ENCODE measurements at places on chromosomes 5 and 9.

- no peak for DNase-seq
Measured at GRCh38 chr5:103422756-103423155, 139.8 kb downstream of the NUDT12 start.

DNA sequence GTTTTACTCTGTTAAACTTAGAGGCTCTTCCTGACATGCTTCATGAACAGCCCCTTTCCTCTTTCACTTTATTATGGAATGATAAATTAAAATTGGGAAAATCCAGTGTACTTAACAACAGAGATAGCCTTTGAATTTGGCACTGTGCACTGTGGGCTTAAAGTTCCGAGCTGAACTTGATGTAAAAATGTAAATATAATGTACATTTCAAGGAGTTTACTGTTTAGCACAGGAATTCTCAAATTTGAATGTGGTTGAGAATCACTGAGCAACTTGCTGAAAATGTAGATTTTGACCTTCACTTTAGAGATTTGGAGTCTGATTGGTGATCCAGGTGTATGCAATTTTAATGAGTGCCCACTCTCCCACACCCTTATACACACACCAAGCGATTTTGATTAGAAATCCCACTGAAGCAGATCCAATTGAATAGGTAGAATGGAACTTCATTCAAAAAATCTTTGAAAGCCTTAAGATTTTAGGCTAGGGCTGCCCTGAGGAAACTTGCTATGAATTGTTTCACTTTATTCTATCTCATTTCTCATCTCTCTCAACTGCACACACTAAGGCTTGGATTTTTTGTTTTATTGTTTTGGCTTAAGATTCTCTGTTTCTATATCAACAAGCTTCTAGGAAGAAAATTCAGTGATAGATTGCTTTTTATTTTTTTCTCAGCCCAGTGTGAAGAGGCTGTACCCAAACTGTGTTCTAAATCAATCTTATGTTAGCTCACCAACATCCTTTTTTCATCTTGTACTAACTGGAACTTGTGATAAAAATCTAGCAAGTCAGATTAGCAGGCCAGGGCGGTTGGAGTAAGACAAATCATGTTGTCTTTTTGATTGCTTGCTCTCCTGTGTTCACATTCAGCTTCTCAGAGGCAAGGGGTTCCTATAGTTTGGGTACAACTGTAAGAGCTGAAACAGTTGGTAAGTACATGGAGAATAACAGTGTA lies 22.9 kb downstream of the NUDT12 start:
- DNase-seq: no peak

- no peak for DNase-seq
Measured at GRCh38 chr5:66661149-66661548, 65.0 kb downstream of the MAST4 start.

- DNase-seq: peak; percentile 79
Measured at GRCh38 chr9:121651295-121652020, at the start of gene DAB2IP. DAB2IP (plus strand) TSS chr9:121651634; CDS start chr9:121651776, 142 bp downstream.

- peak; percentile 15 for DNase-seq
Measured at GRCh38 chr5:141135030-141135717, at the start of gene PCDHB5. PCDHB5 (plus strand) TSS chr5:141135206; CDS start chr5:141135435, 229 bp downstream.

DNA sequence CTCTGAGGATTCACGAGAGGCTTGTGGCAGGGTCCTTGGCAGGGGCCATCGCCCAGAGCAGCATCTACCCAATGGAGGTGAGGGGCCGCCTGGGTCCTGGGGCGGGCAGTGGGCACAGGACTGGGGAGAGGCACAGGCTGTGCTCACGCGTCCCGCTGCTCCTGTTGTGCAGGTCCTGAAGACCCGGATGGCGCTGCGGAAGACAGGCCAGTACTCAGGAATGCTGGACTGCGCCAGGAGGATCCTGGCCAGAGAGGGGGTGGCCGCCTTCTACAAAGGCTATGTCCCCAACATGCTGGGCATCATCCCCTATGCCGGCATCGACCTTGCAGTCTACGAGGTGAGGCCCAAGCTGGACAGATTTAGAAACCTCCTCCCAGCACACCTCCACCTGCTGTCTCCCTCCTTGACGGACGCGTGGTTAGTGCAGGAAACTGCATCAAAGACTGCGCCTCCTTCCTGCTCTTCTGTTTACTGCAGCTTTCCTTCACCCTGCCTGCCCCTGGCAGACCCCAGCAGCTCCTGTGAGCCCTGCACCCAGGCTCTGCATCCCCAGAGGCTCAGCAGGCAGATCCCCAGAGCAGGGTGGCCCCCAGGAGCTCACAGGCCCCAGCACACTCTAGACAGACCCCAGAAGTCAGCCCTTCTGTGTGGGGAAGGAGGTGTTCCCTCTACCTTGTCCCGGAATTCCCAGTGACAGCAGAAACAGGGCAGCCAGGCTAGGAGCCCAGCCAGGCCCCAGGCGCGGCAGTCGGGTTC lies 21.2 kb downstream of the PTGES2 start:
- no peak for DNase-seq

DNA sequence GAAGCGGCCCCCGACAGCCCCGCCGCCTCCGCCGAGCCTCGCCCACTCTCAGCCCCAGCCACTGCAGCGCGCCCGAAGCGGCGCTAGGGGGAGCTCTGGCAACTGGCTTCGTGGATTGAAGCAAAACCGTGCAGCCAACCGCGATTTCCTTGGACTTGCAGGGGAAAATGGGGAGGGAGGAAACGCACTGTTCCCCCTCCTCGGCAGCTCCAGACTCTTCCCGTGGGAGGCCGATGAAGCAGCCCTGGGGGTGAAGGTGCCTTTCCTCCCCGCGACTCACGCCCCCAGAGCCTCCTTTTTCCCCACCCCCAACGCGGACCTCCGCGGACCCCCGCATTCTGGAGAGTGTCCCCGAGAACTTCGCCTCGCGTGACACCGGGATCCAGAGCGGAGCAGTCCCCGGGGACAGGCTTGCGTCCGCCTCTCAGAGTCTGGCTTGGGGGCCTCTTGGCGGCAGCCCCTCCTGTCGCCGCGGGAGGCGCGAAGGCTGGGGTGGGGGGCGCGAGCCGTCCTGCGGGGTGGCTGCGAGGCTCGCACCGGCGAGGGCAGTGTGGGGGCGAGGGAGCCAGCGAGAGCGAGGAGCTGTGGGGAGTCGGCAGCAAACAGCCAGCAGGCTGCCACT lies 3.8 kb downstream of the IER5L start:
- peak; percentile 86 for DNase-seq

DNA sequence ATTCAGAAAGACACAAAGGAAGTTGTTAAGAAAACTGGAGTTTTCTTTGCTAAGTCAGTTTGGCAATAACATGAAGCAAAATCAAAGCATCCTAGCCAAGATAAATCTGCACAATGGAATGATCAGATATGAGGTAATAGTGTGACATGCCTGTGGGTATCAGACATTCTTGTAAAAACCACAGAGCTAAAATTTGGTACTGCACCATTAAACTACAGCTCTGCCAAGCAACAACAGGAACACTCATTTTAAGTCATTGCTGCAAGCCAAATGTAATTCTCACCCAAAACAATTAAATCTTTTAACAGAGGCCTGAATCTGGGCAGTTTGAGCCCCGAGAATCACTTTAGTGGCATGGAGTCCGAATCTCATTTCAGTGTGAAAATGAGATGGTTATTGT lies 96.6 kb downstream of the VCAN start:
- no peak for DNase-seq

DNA sequence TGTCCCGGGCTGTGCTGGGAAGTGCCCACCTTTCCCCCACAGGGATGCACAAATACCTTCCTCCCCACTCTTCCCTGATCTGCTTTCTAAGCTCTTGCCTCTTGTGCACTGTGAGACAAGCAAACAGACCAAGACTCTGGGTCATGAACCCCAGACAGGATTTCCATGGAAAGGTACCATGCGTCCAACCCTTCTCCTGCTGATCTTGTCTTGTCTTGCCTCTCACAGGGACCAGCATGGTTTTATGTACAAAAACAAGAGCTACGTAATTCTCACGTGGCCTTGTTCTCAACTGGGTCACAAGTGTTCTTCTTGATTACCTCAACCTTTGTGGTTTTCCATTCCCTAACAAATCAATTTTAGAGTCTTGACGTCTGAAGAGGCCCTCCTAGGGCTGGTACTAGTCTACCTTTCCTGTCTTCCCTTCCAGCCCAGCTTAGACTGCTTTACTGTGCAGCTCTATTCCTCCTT lies 176.5 kb upstream of the MAP3K1 start:
- DNase-seq: no peak

DNA sequence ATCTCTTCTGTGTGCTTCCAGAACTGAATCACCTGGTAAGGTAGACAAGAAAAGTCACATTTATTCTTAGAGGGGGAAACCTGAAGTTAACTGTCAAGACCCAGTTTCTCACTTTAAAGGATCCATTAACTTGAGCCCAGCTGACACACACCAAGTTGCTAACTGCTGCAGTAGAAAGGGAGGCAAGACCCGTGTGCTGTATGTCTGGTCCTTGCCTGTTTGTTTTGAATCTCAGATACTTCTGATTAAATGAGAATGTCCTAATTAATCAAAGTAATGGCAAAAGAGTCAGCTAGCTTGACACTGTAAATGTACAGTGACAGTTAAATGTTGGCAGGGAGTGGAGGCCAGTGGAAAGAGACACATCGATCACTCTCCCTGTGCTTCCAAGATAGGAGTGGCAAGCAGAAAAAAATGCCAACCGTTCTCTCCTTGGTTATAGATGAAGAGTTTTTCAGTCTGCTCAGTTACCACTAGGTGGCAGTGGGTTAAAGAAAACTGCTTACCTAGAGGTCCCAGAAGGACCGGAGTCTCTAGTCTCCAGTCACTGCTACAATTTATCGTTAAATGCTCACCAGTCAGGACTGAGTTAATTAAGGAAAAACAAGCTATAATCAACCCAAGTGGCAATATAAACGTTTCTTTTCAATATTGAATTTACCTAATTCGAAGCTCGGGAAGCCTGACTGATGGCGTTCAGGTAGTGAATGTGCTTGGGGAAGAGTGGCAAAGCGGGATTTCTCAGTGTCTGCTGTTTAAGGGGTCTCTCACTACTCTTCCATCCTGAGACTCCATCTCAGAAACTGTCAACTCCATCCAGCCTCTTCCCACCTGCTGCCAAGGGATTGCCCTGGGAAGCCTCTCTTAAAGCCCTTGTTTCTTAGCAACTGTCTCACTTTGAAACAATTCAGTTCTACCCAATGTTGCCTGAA lies 18.4 kb downstream of the LSM11 start:
- peak; percentile 66 for DNase-seq

GRCh38 chr9:2621722-2622460 lies at the start of gene VLDLR:
VLDLR (plus strand) TSS chr9:2621787; CDS start chr9:2622190, 403 bp downstream.
- DNase-seq: peak; percentile 50

DNA sequence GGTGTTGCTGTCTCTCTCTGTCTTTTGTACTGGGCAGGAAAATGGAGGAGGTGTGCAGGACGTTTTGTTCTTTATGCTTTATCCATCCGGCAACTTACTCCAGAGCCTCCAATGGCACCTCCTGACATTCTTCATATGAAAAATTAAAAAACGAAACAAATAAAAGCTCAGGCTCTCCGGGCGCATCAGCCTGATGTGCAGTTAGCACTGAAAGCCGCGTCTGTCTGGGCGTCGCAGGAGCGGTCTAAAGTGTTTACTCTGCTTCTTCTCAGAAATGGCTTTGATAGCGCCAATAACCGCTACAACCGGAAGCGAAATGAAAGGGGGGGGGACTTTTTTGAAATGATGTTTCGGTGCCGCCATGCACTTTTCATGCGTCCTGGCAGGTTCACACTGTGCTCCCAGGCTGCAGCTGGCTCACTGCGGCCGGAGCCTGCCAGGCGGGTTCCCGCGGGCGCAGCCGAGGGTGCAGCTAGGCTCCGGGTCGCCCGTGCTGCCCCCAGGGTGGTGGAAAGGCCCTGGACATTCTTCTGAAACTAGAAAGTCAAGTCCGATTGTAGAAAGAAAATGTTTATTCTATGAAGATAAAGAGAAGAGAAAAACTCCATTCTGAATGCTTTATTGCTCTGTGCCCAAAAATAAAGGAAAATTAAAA lies 407.7 kb upstream of the IRX1 start:
- DNase-seq: no peak

- DNase-seq: no peak
Measured at GRCh38 chr9:20582150-20582549, 40.1 kb downstream of the MLLT3 start.

DNA sequence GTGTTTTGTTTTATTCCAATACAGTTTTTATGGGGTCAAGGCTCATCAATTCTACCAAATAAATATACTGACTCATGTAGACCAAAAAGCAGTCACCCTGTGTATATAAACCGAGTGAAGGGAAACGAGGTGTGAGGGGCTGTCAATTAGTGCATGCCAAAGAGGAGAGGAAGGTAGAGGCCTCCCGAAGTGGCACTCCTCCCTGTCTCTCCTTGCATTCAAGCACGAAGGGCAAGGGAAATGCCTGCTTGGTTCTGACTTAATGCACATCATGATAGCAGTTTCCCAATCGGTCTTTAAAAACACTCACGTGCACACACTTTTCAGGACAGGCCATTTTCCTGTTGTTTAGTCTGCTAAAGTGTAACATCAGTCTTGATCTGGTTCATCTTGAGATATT lies 125.6 kb upstream of the SLCO6A1 start:
- no peak for DNase-seq

GRCh38 chr5:55364537-55365055 lies 56.8 kb downstream of the MTREX start:
- no peak for DNase-seq

GRCh38 chr9:107929443-107929842 lies 439.9 kb upstream of the KLF4 start:
- no peak for DNase-seq

DNA sequence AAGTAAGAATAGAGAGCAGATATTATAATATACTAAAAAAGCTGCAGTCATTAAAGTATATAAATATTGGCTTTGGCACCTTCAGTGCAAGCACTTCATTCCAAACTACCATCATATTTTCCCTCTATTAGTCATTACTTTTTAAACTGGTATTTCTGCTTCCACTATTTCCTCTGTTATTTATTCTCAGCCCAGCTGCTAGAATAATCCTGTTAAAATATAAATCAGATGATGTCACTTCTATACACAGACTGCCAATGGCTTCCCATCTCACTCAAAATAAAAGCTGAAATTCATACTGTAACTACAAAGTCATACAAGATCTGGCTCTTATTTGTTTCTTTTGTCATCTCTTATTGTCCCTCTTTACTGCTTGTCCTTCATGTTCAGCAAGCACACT lies 432.9 kb downstream of the TLE4 start:
- DNase-seq: no peak

- no peak for DNase-seq
Measured at GRCh38 chr5:72747826-72748225, 68.6 kb upstream of the TNPO1 start.

DNA sequence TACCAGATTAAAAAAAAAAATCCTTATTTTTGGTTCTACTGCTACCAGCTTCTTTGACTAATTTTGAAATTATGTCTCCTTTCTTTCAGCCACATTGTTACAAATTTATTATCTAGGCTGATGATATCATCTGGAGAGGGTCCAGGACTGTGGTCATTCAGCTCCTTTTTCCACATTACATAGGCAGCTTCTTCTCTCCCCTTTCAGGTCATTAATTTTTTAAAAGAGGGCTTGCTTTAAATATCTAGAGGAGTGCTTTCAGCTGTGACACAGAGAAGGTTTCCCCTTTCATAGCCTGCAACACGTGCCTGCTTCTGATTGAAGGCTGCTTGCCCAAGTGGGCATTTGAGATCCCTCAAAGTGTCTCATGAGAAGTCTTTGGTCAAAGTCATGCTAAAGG lies 155.7 kb upstream of the PAPPA start:
- no peak for DNase-seq

GRCh38 chr5:115507681-115508080 lies 36.9 kb downstream of the FEM1C start:
- DNase-seq: no peak

All from HEK293T (cell line).